Progenitor cell of endocrine pancreas (in vitro differentiated cells): ENCODE measurements at places on chromosomes 2 and 18.

- no peak for DNase-seq
Observed at GRCh38 chr2:236646871-236647270, 77.2 kb downstream of the ACKR3 start.

- no peak for DNase-seq
Observed at GRCh38 chr2:238684362-238685326, 163.2 kb upstream of the TWIST2 start.

GRCh38 chr2:174633623-174633930 is 36.0 kb upstream of the WIPF1 start:
- DNase-seq, result no peak

GRCh38 chr2:237217995-237218616 is 132.4 kb downstream of the COPS8 start:
- DNase-seq, result no peak

- no peak for DNase-seq
Observed at GRCh38 chr18:77248873-77249568, 627 bp upstream of the GALR1 start.

GRCh38 chr2:221724631-221725203 is 152.6 kb upstream of the EPHA4 start:
- DNase-seq, result no peak

DNA sequence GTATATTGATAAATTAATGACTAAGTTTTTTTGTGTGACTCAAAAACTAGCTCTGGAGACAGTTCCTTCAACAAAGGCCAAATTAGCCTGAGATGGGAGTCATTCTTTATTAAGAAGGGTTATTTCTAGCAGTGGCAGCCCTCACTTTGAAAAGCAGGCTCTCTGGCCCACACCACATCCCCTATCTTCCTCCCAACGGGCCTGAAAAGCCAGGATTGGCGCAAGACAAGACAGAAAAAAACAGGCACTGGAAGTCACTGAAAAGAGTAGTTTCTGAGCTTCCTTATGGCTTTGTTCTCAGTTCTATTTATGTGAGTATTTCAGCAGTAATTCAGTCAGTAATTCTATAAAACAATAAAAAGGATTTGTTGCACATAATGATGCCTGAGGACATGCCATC is 149.0 kb downstream of the LAMA3 start:
- DNase-seq, result no peak

- no peak for DNase-seq
Observed at GRCh38 chr2:40690036-40690435, 238.1 kb upstream of the SLC8A1 start.

GRCh38 chr2:147808520-147808919 is 36.3 kb upstream of the ACVR2A start:
- DNase-seq, result no peak

GRCh38 chr2:181675254-181675653 is 5.1 kb downstream of the NEUROD1 start:
- DNase-seq, result no peak

DNA sequence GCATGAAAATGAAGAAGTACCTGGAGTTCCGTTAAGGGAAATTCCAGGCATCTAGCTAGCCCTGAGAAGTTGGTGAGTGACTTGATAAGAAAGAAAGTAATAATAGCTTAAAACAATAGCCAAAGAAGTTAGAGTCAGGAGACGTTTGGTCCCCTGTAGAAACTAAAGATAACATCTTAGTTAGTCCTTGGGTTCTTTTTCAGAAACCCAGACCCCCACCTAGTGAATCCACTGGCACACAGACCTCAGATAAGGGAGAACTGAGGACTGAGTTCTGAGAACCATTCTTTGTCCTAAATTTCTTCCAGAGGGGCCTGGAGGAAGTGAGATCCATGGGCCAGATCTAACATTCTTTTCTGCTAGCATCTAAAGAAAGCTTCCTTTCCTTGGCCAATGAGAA is 335.4 kb downstream of the SLC4A3 start:
- no peak for DNase-seq

- DNase-seq, result no peak
Observed at GRCh38 chr2:44010266-44010665, 14.5 kb upstream of the LRPPRC start.

- no peak for DNase-seq
Observed at GRCh38 chr2:106868275-106868674, 17.7 kb downstream of the ST6GAL2 start.

GRCh38 chr2:200784215-200784614 is 27.5 kb upstream of the BZW1 start:
- DNase-seq, result no peak

DNA sequence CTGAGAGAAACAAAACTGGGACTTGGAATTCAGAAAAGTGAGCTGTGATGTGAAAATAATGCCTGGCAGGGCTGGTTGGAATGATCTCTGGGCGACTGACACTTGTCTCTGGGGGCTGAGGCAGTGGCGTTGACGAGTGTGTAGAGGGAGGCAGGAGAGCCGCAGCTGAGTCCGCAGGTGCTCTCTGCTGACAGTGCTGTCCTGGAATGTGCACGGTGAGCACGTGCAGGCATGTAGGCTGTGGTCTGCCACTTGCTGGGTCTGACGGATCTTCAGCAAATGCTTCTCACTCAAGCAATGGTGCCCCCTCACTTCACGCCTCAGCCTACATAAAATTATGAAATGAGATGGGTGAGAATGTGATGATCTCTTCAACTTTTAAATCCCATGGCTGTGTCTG is 38.5 kb upstream of the ATP9B start:
- DNase-seq, result no peak

GRCh38 chr18:23735021-23735464 is 45.8 kb downstream of the LAMA3 start:
- no peak for DNase-seq

DNA sequence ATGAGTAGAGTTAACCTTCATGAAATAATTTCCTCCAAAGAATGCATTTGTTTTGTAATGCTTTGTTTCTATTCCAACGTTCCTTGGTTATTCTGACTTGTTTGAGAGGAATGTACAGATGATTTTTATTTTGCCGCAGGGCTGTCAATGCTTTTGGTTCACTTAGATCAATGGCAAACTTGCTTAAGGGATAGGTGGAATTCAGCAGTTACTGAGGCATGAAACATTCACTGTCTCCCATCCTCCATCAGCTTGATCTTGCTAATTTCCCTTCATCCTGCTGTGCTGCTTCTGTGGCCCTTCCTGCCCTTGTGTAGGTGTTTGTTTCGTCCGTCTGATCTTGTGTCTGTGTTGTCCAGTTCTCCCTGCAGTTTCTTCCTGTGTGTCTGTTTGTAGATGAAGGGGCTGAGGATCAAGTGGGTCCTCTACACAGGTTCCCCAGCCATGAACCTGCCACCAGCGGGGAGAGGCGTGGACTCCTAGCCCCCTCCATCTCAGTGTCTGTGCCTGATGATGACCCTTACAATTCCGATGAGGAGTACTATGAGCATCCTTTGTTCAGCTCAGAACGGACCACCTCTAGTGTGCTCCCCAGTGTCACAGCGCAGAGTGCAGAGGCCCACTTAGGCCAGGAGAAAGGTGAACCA is 84.2 kb upstream of the UNC80 start:
- no peak for DNase-seq

DNA sequence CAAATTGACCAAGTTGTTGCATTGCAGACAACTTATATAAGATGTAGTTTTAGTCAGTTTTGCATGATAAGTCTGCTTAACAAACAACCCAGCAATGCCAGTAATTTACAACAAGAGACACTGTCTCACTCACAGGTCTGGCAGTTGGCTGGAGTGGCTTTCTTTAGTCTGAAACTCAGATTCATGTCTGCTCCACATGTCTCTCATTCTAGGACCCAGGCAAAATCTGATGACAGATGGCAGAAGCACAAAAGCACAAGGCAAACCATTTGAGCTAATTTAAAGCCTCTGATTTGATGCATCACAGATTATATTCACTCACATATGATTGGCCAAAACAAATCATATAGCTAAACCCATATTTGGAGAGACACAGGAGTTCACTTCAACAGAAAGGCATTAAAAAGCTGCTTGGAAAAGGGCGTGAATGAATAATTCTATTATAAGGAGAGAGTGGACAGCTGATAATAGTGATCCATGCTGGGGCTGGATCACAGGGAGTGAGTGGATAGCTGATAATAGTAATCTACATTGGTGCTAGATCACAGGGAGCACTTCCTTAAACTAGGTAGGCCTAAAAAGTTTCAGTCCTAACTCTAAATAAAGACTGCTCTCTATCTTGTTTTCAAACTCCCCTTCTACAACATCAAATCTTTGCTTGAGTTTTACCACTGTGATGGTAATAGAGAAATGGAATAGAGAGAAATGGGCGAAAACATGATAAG is 593.2 kb upstream of the ZNF804A start:
- DNase-seq, result no peak

GRCh38 chr18:48164116-48164515 is 233.7 kb upstream of the SMAD2 start:
- no peak for DNase-seq

- DNase-seq, result no peak
Observed at GRCh38 chr2:111168528-111169239, 48.0 kb downstream of the BCL2L11 start.

DNA sequence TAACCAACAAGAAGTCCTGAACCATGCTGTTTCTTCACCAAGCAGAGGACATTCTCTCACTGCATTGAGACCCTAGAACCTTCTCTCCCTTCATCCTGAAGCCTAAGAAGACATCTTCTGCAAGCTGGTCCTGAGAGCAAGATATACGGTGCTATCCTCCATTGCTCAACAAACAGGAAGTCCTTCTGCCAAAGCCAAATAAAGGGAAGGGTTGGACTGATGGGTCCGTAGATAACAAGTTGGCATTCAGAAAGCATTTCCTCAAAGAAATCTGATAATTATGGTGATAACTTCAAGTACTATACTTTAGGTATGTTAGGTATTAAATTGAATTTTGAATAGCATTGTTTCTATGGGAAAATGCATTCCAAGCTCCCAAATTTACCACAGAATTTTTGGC is 23.3 kb downstream of the GRB14 start:
- DNase-seq, result no peak

DNA sequence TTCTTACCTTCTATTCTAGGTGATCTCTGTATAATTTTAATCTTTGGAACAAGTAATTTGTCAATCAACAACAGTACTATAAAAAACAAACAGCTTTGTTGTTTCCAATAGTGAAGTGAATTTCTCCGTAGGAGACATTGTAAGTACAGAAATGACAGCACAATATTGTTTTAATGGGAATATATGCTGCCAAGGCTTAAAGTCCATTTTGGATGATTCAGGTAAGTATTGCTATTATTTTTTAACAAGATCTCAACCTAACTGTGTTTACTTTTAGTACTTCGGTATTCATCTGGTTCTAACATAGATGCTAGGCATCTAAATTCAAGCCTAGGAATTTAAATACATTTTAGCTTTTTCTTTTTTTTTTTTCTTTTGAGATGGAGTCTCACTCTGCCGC is 105.8 kb downstream of the MEP1B start:
- no peak for DNase-seq

GRCh38 chr2:126777620-126777978 is 121.1 kb upstream of the TEX51 start:
- no peak for DNase-seq

- no peak for DNase-seq
Observed at GRCh38 chr2:68018727-68019126, 44.1 kb downstream of the C1D start.

DNA sequence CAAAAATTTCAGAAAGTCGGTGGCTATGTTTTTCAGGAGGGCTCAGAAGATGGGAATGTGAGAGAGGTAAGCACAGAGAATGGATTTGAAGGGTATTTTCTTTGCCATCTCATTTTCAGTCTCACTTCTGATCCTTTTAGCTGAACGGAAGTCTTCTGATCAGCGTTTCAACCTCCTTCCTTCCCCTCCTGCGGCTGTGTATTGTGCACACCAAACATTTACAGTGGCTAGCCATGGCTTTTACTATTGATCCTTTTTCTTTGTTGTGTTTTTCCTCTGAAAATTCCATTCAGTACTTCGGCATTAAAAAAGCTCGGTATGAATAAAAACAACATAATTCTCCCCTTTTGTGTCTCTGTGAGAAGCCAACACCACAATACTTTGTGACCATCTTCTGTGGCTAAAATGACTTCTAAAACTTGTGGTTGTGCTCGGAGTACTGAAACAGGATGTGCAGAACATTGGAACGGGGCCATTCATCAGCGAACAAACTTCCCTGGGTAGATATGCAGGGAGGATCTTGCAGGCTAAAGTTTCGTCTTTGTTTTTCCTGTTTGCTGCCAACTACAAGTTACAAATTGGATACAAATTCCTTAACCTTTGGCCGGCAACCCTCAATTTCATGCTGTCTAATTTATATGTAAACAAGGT is 260.8 kb upstream of the FAM98A start:
- no peak for DNase-seq

DNA sequence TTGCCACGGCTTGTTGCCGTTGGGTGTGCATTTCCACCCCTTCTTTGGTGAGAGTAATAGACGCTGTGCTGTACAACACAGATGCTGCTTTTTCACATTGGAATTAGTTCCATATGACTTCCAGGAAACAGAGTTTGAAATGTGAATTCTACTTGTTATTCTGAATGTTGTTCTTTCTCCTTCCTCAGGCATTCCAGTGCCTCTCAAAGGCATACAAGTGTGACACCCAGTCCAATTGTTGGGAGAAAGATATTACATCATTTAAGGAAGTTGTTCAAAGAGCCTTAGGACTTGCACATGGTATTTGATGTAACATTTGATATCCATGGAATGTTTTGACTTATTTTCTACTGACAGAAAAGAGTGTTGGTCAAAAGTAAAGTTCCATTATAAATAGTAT is 134.4 kb upstream of the LTBP1 start:
- no peak for DNase-seq

GRCh38 chr18:5600378-5601071 is 56.7 kb upstream of the EPB41L3 start:
- no peak for DNase-seq

DNA sequence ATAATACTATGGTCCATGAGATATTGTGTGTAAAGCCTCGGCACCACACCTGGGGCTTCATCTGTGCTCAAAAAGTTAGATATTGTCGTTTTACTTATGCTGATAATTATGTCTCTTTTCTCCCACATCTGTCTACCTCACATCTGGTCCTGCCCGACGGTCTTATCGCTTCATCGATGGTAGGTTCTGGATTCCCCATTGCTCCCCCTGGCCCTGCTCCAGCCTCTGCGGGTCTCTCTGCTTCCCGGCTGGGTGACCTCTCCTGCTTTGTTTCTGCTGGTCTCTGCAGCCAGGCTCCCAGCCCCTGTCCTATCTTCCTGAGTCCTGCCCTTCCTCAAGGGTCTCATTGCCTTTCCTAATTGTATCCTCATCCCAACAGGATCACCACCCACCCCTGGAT is 294.2 kb downstream of the NDUFA10 start:
- no peak for DNase-seq

GRCh38 chr2:61090386-61090921 is 24.8 kb downstream of the SANBR start:
- no peak for DNase-seq

GRCh38 chr18:64615021-64615420 is 466.1 kb upstream of the LINC00305 start:
- no peak for DNase-seq

GRCh38 chr2:8582191-8582590 is 99.7 kb upstream of the ID2 start:
- no peak for DNase-seq

GRCh38 chr2:234690569-234691213 is 193.8 kb upstream of the ARL4C start:
- no peak for DNase-seq

- DNase-seq, result no peak
Observed at GRCh38 chr18:35484034-35484433, 13.7 kb downstream of the INO80C start.
